ENCODE measurements at places on chromosomes 1 and 21.

- no peak for DNase-seq
These were observed 73.3 kb downstream of the SNRPE start for GRCh38 chr1:203934651-203935050.

GRCh38 chr1:243977094-243977493 is 74.0 kb upstream of the ZBTB18 start:
- DNase-seq = no peak

GRCh38 chr1:171137580-171137979 is 46.9 kb downstream of the FMO3 start:
- DNase-seq = no peak

- DNase-seq = no peak
These were observed 72.2 kb downstream of the TDRD5 start for GRCh38 chr1:179663810-179664209.
